ENCODE measurements at places on chromosomes 2 and 18.

DNA sequence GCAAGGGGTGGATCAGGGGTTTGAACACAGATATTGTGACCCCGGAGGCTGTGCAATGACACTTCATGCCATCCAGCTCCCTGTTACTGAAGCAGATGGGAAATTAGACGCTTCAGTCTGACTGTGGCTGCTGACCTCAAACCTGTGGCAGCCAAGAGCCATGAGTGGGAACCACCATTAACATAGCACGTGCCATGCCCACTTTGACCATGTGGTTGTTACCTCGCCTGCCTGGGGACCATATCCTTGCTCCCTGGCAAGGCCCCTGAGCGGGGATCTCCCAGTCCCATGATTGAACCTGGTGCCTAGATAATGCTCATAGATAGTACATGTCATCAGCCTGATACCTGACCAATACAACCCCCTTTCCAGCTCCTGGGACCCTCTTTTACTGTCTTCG lies 68.9 kb downstream of the CYP26B1 start:
- no peak for DNase-seq

DNA sequence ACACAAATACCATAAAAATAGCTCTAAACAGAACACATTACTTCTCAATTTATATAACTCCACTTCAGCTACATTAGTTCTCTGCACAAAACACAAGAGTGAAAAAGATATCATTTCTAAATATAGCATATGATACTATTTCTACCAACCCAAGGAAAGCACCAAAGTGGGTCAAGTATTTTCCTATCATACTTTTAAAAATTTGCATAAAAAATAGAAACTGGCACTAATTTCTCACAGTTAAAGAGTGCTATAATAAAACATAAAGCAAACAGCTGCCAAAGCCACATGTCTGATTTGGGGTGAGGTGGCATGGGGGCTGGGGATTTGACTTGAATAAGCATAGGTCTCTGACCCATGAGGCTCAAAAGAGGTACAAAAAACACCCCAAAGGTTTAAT lies 61.5 kb downstream of the BARD1 start:
- no peak for DNase-seq

DNA sequence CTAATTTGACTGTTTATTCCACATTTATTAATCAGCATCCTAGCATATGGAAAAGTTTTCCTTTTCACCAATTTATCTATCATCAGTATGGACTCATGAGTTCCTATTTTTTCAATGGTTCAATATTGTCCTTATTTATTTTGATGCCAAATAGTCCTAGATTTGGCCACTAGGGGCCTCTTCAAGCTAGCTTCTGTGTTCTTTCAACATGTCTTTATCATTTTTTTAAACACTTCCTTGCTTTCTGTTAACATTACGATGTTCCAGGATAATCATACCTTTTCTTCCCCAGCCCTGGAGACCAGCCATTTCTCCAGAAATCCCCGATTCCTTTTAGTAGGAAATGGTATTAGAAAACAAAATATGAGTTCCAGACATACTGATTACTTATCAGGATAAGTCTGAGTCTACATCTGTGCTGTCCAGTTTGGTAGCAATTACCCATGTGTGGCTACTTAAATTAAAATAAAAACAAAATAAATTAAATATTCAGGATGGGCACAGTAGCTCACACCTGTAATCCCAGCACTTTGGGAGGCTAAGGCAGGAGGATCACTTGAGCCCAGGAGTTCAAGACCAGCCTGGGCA lies 70.6 kb downstream of the RPE start:
- DNase-seq = peak; percentile 43

GRCh38 chr2:45567974-45568789 lies 42.9 kb downstream of the SRBD1 start:
- DNase-seq = peak; percentile 56

GRCh38 chr2:51959696-51960095 lies 927.8 kb upstream of the NRXN1 start:
- no peak for DNase-seq

DNA sequence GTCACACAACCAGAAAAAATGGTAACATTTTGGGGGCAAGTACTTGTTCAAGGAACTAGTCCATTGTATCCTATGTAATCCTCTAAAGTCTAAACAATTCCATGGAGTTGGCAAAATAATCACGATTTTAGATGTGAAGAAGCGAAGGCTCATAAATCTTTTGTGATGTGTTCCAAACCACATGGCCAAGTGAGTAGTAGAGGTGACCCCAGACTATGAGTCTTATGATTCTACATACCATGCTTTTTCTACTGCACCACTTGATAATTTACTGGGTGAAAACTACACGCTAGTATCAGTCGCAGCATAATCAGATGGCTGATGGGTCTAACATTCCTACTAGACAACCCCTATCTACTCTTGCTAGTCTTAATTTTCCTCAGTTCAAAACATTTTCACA lies 371.4 kb downstream of the OSR1 start:
- DNase-seq = no peak

GRCh38 chr2:11196246-11196645 lies 41.0 kb downstream of the SLC66A3 start:
- no peak for DNase-seq

- no peak for DNase-seq
Measured at GRCh38 chr2:52070665-52071064, 1038.7 kb upstream of the NRXN1 start.

DNA sequence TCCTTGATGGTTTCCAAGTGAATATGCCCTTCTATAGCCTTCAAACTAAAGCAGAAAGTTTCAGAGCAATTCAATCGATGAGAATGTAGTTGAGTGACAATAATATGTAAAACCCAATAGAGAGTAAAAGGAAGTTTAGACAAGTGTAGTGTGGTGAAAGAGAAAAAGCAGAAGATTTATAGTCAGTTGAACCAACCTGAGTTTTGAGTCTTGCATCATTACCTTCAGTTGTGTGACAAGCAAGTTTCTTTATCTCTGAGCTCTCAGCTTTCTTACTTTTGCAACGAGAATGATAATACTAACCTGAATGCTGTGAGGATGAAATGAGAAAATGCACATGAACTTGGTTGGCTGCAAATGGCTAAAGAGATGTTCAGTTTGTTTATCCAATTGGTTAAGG lies 40.6 kb upstream of the TMEM247 start:
- no peak for DNase-seq

GRCh38 chr2:178328037-178328436 lies 122.9 kb downstream of the PRKRA start:
- DNase-seq = no peak

- no peak for DNase-seq
Measured at GRCh38 chr2:70360661-70361270, 58.9 kb upstream of the FAM136A start.

- DNase-seq = no peak
Measured at GRCh38 chr2:129796225-129796624, 183.2 kb upstream of the RAB6C start.

GRCh38 chr2:3604991-3605961 lies 10.4 kb downstream of the COLEC11 start:
- peak; percentile 71 for DNase-seq

- DNase-seq = no peak
Measured at GRCh38 chr2:239558661-239559060, 157.8 kb upstream of the HDAC4 start.

GRCh38 chr18:32549248-32550110 lies 78.8 kb upstream of the GAREM1 start:
- peak; percentile 43 for DNase-seq

GRCh38 chr18:64693766-64694165 lies 544.9 kb upstream of the LINC00305 start:
- no peak for DNase-seq

DNA sequence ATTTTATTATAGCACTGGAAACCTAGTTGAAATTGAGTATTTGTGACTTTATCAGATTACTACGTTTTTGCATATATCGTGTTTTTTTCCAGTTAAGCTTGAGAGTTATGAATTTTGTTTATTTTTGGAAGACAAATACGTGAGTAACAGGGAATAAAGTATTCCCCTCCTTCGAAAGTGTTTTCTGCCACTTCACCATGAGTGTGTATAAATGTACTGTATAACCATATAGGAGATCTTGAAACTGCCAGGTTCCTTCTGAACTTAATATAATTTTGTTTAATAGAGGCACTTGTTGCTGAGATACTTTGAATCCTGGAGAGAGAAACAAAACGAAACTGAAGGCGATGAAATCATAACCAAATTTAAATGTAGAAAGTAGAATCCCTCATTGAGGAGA lies 1004.4 kb upstream of the ZEB2 start:
- DNase-seq = no peak

GRCh38 chr2:233556881-233557736 lies 9.5 kb downstream of the USP40 start:
- DNase-seq = peak; percentile 3

- DNase-seq = no peak
Measured at GRCh38 chr2:28101892-28102291, 211.4 kb downstream of the BABAM2 start.

DNA sequence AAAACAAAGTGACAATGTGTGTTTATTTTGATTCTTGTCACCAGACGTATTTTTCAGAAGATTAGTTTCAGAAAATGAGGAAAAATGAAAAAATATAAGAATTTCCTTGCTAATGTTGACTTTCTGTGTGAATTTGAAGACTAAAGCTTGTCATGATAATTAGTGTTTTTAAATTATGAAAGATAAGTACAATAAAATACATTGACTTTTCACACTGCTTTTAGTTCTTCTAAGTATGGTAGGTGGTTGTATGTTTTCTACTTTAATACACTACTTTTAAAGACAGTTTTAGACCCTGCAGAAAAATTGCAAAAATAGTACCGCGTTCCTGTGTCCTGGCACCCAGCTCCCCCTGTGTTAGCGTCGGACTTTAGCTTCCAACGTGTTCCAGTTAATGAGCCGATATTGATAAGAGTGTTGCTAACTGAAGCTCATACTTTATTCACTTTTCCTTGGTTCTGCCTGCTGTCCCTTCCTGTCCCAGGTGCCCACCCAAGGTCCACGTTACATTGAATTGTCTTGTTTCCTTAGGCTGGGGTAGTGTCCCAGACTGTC lies 695 bp downstream of the RBFA start:
- peak; percentile 54 for DNase-seq

DNA sequence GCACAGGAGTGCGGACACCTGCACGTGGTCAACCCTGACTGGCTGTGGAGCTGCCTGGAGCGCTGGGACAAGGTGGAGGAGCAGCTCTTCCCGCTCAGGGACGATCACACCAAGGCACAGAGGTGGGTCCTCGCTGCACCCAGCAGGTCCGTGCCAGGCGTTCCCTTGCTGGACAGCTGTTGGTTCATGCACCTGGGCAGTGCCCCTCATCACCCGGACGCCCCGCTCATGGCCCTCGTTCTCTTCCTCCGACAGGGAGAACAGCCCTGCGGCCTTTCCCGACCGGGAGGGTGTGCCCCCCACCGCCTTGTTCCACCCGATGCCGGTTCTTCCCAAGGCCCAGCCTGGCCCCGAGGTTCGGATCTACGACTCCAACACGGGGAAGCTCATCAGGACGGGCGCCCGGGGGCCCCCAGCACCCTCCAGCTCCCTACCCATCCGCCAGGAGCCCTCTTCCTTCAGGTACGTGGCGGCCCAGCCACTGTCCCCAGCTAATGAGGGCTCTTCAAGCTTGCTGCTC lies 38.0 kb downstream of the CTDP1 start:
- DNase-seq = no peak

GRCh38 chr18:40208958-40209357 lies 1746.1 kb upstream of the PIK3C3 start:
- DNase-seq = no peak

GRCh38 chr2:21944536-21944935 lies 820.8 kb downstream of the TDRD15 start:
- no peak for DNase-seq

GRCh38 chr2:236287656-236288055 lies 23.4 kb upstream of the ASB18 start:
- DNase-seq = no peak

- DNase-seq = no peak
Measured at GRCh38 chr2:138654146-138654545, 126.0 kb downstream of the NXPH2 start.

- no peak for DNase-seq
Measured at GRCh38 chr2:238448031-238448955, 21.6 kb downstream of the ASB1 start.

DNA sequence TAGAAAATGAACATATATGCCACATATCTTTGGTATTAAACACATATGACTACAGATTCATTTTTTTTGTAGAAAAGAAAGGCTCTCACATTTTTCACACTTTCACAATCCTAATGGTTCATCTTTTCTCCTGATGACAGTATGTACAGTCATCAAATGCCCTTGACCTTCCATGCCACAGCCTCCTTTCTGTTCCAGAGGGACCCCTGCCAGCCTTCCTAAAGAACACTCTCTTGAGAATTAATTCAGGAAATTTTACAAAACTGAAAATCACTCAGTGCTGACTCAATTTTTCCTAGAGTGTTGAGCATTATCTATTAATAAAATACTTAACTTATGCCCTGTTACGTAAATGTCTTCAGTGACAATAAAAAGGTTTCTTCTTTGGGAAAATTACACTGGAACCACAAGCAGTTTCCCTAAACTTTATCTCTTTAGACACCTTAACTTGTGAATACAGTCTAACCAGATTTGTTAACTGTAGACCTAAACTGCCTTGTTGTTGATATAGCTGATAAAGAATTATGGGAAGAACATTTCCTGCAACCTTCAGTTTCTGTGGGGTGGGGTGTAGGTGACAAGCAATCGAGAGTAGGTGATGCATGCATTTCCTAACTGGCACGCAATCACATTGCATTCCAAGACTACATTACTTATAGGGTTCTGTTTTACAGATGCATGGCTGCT lies 15.3 kb upstream of the ACOXL start:
- no peak for DNase-seq

GRCh38 chr2:178506524-178506923 lies 26.3 kb downstream of the PLEKHA3 start:
- DNase-seq = no peak

DNA sequence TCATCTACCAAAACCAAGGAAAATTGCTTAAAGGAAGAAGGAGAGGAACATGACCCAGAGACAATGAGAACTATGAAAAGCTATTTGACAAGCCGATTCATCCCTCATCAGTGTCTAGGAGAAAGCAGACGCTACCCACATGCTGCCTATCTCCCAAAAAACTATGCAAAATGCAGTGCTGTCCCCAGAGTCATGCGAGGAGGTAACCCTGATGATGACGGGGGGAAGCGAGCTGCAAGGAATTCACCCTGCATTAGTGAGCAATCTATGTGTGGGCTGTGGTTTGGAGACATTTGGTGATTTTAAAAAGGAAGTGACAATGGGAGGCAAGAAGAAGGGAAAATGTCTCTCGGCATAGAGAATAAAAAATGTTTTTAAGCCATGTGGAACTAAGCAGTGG lies 472.7 kb downstream of the CMPK2 start:
- no peak for DNase-seq

DNA sequence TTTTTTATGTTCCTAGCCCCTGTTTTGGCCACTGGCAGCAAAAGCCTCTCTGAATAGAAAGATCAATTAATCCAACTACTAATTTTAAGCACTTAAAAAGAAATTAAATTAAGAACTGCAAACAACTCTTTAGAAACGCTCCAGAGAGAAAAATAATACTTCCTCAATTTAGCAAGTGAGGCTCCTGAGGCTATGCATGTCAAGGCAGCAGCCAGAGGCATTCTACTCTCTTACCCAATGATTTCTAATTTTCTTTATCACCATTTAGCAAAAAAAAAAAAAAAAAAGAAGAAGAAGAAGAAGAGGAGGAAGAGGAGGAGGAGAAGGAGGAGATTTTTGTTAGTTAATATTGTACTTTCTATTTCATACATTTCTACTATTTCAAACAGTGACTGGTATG lies 68.5 kb downstream of the TMEM237 start:
- DNase-seq = no peak
